Stimulated activated CD8-positive, alpha-beta memory T cell treated with anti-CD3 and anti-CD28 coated beads, Interleukin-4, amount 100 ng/mL, for 1 hour (primary cell): ENCODE measurements at places on chromosomes 7 and 10.

- no peak for DNase-seq
Observed at GRCh38 chr7:2258661-2259365, 16.8 kb downstream of the NUDT1 start.

GRCh38 chr7:46032942-46033341 is 111.9 kb upstream of the IGFBP3 start:
- no peak for DNase-seq

DNA sequence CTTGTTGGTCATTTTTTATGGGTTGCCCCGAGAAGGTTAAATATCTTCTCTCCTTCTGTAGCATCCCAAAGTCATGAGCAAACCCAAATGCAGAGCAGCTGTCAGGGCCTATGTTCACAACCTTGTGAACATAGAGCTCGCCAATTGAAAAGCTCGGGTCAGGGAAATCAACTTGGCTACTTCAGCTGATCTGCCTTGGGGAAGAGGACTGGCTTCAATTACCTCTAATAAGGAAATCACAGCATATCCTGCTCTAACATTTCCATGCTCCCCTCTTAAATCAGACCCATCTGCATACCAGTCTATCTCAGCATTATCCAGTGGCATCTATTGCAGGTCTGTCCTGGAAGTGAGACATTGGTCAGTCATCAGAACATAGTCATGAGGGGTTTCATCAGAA is 105.6 kb downstream of the ANKRD26 start:
- no peak for DNase-seq

DNA sequence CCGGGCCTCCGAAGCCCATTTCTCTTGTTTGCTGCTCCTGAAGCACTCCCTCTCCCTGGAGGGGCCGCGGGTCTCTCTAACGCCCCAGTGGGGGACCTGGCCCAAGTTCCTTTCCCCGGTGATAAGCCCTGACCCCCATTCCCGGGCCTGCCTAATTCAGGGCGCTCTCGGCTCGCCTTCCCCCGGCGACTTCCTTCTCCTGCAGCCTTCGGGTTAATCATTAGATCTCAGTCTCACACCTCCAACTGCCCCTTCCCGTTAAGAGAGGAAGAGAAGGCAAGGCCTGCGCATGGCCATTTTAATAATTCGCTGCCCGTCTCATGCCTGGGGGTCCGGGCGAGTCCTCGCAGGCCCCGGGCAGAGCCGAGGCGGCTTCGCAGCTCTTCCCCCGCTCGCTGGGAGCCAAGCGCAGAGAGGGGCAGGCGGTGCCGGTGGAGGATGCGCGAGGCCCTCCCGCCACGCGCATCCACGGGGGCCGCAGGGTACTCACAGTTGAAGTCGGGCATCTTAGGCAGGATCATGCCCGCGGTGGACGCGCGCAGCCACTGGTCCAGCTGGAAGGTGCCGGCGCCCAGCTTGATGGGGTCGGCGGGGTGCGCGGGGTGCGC is 1.2 kb downstream of the MNX1 start:
- no peak for DNase-seq

DNA sequence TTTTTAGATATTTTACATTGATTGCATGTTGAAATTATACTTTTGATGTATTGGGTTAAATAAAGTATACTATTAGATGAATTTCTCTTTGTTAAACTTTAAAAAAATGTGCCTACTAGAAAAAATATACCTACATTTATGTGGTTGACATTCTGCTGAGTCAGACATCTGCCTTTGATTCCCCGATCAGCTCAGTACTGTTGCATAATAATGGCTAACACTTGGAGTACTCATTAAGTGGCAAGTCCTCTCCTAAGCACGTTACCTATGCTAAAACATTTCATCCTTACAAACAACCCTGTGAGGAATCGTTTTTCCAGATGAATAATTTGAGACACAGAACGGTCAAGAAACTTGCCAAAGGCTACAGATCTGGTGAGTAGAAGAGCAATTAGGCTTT is 14.0 kb upstream of the SEM1 start:
- no peak for DNase-seq

DNA sequence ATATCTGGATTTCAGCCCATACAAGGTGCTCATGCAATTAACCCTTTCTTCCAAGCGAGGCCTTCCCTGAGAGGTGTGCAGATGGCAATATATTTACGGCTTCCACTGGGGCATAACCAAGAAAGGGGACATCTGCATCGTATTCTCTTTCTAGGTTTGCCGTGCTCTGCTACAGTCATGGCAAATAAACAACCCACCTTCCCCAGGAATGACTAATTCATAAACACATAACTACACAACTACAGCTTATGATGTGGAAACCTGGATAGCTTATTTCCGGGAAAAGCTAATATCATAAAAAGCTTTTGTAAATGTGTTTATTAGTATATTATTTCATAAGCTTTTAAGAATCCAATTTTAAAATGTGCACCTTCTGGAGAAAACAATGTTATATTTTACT is 120.0 kb downstream of the CAMK1D start:
- DNase-seq: no peak

GRCh38 chr7:114519240-114519639 is 104.6 kb downstream of the FOXP2 start:
- no peak for DNase-seq
